ENCODE measurements at places on chromosomes 3 and 15.

GRCh38 chr3:43036621-43037423 lies 57.7 kb downstream of the GASK1A start:
- no peak for DNase-seq

GRCh38 chr3:172146349-172146748 lies 107.0 kb downstream of the FNDC3B start:
- DNase-seq = no peak

DNA sequence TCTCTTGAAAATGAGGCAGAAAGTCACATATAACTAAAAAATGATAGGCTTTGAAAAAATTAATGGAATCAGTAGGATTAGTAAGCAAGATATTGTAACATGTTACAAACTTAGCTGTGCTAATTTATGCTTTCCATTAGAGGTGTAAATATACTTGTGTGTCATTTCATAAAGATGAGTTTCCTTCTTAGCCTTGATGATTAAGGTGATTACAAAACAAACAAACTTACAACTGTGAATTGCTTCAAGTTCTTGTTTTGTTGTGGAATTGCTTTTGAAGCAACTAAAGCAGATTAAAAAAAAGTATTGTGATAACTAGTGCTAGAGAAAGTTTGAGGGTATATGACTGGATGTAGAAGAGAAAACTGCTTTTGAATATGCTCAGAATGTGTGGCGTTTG lies 87.9 kb downstream of the DIPK2A start:
- no peak for DNase-seq

GRCh38 chr15:94456226-94456625 lies 224.9 kb downstream of the MCTP2 start:
- no peak for DNase-seq

DNA sequence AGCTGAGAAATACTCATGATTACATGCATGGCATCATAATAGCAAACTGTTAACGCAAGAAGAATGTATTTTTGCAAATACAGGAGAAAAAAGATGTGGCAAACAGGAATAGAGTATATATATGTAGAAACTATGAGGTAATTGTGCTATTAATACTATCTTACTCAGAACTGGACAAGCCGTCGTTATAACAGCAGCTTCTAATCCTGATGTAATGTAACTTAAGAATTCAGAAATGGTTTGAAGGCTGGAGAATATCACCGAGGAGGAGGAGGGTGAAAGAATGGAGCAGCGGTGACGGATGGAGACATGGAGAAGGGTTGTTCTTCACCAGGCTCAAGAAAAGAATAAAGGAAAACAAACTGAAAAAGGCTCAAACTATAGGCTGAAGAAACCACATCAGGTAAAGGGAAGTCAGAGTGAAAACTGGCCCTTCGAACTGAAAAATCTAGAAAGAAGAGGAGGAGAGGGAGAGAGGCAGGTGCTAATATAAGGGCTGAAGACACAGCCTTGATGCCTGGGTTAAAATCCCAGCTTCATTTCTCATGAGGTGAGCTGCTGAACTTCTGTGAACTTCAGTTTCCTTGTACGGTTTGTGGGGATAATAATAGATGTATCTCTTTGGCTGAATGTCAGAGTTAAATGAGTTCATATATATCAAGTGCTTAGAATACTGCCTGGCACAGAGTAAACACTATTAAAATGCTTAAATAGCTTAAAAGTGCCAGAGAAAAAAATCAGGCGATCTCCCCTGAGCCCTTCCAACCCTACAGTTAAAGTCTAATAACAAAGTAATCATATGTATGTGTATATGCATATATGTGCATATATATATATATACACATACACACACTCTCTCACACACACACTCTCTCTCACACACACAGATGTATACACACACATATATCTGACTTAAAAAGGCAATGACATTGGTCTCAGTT lies 43.9 kb downstream of the GOLIM4 start:
- no peak for DNase-seq

- no peak for DNase-seq
These were observed 27.2 kb downstream of the CD86 start for GRCh38 chr3:122082357-122082756.

DNA sequence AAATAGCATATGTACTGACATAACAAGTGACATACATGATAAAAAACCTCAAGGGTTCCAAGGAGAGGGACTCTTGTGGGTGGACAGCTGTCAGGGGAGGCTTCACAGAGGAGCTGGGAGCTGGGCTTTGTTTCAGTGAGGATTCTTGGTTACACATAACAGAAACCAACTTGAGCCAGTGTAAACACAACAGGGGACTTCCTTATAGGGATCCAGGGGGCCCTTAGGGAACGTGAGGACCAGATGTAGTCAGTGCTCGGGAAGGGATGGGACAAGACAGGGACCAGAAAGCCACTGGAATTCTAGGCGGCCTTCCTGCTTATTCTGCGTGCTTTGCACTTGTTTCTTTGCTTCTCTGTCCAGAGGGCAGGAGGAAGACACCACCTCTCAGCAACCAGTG lies 34.9 kb downstream of the SNAPC5 start:
- no peak for DNase-seq

- DNase-seq = no peak
These were observed 342.5 kb downstream of the SHQ1 start for GRCh38 chr3:72505539-72506405.

DNA sequence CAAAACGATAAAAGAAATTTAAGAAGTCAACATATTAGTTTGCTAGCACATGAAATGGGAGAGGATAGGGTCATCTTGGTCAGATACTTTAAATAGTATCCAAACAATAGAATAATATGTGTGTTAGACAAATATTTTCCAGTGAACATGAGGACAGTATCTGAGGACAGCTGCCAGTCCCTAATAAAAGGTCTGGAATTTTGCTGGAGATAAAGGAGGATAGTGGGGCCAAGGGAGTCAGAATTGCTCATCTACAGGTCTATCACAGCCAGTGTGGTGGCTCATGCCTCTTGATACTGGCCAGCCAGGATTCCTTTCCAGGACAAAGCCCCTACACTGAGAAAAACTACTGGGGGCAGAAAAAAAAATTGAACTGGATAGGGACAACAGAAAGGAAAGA lies 74.0 kb downstream of the HERC1 start:
- no peak for DNase-seq

DNA sequence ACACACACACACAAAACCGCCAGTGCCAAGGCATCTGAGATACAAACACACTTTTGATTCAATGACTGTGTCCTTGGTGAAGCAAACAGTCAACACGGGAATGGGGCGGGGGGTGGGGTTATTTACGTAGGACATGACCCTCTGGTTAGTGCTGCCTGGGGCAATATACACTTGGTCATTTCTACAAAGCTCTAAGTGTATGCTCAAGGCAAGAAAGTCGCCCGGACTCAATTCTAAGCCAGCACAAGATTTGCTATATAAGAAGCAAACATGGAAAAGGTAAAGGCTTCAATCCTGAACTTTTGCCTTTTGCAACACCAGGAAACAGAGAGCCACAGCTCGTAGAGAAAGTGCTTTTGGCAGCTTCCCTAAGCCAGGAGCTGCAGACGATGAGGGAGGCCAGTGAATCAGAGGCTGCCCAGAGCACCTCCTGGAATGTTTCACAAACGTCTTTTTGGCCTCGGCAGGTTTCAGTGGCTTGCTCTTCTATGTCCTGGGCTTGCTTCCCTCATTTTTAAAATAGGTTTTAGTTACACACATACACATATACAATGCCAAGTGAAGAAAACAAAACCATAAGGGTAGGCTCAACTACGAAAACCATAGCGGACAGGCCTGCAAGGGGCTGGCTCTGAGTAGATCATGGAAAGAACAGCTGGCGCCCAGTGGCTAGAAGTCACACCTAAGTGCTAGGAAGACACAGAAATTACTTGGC lies 73.6 kb downstream of the TM4SF4 start:
- no peak for DNase-seq

GRCh38 chr15:93452537-93453211 lies 363.7 kb upstream of the RGMA start:
- DNase-seq = no peak

GRCh38 chr3:60199306-60199705 lies 1051.9 kb downstream of the FHIT start:
- DNase-seq = no peak

- peak; percentile 54 for DNase-seq
These were observed 835 bp downstream of the UBE3A start for GRCh38 chr15:25437777-25438600.

- no peak for DNase-seq
These were observed 91.8 kb downstream of the LARS2 start for GRCh38 chr3:45480218-45480617.

DNA sequence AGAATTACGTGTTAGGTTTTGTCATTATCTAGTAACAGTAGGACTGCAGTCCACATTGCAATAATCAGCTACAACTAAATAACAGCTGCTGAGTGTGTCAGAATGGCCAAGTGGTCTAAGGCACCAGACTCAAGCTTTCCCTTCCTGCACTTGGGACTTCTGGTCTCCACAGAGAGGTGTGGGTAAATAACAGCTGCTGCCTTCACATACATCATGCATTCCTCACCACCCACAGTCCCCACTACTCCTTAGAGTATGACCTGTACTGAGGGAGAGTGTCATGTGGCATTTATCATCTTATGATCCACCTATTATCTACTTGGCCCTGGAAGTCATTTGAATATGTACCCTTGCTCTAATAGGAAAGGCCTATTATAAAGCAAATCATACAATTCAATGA lies 22.2 kb upstream of the ZMAT3 start:
- no peak for DNase-seq

DNA sequence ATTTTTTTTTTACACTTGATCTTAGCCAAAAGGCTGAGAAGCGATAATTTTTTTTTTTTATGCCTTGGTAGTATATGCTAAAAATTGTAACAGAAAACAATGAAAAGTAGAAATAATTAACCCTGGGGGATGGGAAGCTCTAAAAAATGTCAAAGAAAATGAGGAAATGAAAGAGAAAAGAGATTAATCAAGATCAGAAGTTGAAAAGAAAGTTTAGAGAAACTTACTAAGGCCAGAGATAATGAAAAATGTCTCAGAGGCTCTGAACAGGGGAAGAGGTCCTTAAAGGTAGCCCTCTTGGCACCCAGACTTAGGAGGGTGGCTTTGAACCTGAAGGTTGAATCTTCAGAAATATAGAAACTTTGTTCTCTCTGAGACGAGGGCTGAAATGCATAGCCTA lies 58.6 kb upstream of the ZBED2 start:
- DNase-seq = no peak

DNA sequence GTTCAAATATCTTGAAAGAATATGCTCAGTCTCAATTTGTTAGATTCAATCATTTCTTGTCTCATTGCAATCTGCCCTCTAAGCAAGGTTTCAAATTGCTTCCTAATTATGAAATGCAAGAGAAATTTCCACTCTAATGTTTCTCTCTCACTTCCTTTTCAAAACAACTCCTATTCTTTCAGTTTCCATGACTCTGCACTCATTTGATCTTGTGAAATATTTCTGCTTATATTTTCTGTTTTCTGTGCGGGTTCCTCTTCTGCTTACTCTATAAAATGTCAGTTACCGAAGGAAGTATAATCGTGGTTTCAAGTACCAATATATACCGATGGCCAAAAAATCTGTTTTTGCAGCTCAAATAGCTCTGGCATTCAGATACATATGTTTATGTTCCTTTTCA lies 521.9 kb upstream of the NAALADL2 start:
- no peak for DNase-seq

- DNase-seq = no peak
These were observed 230.3 kb downstream of the MAGI1 start for GRCh38 chr3:65808407-65808806.

DNA sequence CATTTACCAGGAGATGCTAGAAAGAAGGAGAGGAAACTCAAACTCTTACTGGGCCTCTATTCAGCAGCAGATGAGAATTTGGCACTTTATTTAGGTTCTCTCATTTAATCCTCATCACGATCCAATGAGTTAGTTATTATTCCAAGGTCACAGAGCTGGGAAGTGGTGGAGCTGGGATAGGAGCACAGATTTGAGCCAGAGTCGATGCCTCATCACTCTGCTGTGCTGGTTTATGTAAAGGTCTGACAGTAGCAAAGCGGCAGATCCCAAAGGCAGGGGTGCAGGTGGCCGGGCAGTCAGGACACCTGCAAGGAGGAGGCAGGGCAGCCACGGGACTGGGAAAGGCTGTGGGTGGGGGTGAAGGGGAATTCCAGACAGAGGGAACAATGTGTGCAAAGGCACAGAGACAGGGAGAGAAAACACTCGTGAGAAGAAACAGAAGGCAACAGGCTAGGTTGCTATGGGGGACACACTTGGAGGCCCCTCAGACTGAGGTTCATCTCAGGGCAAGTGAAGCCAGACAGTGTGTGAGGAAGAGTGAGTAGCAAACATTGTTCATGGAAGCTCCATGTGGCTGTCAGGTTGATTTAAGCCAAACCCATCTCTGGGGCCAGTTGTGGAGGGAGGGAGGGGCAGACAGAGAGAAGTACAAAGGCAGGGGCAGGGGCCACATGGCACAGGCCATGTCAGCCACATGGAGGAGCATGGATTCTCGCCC lies 26.8 kb downstream of the RAB6B start:
- no peak for DNase-seq

- DNase-seq = no peak
These were observed 53.1 kb upstream of the PRR23E start for GRCh38 chr3:127139601-127140500.

DNA sequence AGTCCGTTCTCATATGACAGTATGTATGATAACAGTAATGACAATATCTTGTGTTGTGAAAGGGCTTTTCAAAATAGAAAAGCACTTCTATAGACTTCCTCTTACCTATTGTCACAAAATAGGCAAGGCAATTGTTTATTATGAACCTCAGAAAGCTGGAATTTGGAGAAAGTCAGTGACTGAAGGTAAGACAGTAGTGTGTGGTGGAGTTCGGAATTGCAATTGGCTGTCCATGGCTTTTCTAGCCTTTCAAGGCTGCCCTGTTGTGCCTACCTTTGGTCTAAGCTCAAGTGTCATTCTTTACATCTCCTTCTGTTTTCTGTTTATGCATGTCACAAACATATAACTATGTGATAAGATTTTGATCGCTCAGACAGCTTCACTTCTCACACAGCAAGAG lies 219.3 kb upstream of the NR2E3 start:
- DNase-seq = no peak

DNA sequence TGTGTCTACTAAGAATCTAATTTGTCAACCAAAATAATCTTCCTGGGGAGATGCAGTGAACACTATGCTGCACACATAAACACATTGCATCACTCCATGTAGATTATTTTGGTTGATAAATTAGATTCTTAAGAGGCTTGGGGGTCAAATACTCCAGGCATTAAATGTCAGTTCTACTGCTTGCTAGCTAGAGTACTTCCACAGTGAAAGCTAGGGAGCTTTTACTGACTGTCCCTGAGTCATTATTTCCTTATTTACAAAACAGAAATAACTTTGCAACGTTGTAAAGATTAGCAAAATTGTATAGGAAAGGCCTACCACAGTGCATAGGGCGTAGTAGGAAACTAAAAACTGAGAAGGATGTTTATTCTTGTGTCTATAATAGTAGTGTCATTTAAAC lies 12.9 kb upstream of the TMC3 start:
- no peak for DNase-seq

All from DND-41 (cell line).